ENCODE measurements at places on chromosomes 2 and 18.
A peak's percentile ranks its signal among the peaks of the same experiment; 100 is the strongest.

- no peak for DNase-seq
These were observed 17.9 kb downstream of the LDLRAD4 start for GRCh38 chr18:13236411-13236810.

GRCh38 chr2:237549643-237550415, 16.5 kb upstream of the PRLH start:
- no peak for DNase-seq

DNA sequence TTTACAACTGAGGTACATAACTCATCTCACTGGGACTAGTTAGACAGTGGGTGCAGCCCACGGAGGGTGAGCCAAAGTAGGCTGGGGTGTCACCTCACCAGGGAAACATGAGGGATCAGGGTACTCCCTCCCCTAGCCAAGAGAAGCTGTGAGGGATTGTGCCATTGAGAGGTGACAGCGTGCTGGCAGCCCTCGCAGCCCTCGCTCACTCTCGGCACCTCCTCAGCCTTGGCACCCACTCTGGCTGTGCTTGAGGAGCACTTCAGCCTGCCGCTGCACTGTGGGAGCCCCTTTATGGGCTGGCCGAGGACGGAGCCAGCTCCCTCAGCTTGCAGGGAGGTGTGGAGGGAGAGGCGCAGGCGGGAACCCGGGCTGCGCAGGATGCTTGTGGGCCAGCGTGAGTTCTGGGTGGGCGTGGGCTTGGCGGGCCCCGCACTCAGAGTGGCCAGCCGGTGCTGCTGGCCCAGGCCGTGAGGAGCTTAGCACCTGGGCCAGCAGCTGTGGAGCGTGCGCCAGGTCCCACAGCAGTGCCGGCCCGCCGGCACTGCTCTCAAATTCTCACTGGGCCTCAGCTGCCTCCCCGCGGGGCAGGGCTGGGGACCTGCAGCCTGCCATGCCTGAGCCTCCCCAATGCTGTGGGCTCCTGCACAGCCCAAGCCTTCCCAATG, 44.5 kb upstream of the FAM110C start:
- DNase-seq, result no peak

DNA sequence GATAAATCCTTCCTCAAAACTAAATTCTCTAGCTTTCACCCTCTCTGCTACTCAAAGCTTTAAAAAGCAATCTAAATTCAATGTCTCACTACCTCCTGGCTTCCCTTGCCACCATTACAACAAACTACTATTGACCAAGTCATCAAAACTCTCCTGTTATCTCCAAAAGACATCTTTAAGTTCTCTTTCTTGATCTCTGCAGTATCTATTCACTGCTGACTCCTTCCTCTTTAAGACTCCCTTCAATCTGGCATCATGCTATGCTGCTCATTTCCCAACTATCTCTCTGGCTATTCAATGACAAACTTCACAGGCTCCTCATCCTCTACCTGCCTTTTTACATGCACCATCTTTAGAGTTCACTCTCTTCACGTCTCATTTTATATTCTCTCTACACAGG, 5.9 kb downstream of the PPP3R1 start:
- DNase-seq, result no peak

- no peak for DNase-seq
These were observed 104.8 kb downstream of the ST6GAL2 start for GRCh38 chr2:106781196-106781595.

DNA sequence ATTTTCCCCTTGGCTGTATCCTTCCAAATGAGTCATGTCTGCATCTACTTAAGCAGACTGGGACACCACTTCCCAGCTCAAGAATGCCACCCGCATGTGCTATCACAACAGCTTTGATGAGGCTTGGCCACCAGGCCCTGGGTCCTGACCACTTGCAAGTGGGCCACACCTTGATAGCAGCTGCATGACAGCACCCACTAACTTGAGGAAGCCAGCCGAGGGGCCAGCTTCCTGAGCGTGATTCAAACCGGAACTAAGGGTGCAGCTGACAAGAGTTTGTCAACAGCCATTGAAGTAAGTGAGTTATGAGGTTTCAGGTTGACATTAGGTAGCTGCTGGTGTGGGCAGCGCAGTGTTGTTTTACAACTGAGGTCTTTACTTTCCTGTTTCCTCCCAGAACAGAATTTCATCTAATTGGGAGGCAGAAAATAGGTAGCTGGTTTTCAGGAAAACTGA, 54.4 kb downstream of the EPHA4 start:
- DNase-seq, result peak; percentile 54

DNA sequence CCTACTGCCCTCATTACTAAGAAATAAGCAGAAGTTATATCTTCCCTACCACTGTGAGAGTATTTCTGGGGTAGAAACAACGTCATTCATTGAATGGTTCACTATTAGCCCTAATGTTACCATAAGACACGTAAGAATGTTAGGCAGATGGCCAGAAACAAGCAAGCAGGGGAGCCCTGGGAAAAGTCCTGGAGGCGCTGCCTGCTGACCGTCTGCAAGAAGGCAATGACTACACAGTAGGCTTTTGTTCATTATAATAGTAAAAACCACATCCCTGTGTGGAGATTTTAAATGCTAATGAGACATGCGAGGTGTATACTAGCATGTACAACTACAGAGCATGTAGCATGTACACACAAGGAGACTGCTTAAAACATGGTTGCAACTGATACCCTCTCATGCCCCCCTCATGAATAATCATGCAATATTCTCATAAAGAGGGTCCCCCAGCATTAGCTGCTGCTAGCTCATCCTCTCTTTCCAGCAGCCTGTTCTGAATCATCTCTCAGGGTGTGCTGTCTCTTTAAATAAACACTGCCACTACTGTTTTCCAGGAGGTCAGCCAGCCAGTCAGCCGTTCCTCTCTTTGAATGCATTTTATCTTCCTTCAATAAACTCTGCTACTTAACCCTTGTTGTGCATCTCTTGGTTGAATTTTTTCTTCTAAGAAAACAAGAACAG, 23.6 kb downstream of the SUCLG1 start:
- DNase-seq, result no peak

DNA sequence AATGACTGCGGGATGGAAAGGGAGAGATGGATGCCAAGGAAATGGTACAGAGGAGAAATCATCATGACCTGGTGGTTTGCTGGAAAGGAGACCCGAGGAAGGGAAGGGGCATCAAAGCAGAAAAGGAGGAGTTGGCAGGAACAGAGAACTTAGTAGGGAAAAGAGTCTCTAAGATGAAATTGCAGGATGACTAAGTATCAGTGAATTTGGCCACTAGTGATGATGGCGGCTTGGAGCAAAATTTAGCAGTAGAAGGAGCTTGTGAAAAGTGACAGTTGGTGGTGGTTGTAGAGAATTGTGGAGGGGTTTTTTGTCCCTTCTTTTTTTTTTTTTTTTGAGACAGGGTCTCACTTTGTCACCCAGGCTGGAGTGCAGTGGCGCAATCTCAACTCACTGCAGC, 10.1 kb downstream of the METAP1D start:
- DNase-seq, result no peak

DNA sequence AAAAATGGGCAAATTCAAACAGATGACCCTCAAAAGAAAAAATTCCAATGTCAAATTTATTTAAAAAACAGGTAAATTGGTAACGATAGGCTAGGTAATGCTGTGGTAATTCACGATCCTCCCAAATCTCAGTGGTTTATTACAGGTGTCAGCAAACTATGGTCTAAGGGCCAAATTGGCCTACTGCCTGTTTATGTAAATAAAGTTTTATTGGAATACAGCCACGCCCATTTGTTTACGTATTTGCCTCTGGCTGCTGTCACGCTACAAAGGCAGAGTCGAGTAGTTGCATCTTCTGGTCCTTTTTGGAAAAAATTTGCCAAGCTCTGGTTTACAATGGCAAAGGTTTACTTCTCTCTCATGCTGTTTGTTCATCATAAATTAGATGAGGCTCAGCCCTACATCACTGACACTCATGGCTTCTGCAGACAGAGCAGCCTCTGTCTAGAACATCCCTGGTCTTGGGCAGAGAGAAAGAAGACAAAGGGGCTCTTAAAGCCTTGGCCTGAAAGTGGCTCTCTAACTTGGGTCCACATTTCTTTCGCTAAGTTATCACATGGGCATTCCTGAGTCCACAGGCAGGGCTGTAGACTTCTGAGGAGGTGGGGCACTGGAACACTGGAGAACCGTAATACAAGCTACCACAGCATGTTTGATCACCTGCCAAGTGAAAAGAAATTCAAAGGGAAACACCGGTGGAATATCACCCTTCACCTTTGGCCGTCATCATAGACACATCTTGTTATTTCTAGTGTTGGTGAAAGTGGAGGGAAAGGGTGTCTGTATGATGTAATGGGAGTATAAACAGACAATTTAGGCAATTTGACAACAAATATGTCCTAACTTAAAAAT, 34.8 kb downstream of the SP110 start:
- DNase-seq, result no peak

DNA sequence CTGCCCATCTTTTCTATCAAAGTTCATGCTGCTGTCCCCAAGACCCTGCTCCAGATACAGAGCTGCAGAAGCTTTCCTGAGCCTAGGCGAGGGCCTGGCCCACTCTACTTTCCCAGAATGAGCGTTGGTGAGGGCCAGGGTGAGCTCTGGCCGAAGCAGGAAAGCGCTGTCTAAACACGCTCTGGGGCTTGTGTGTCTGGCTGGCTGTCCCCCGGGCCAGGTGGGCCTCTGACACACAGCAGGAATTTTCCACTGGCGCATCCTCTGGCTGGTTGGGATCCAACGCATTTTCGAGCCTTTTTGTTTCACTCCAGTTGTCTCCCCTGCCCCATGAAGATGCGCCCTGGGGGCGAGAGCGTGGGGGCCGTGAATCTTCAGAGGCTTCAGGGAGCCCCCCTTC, 17.8 kb upstream of the KCNK3 start:
- DNase-seq, result no peak

DNA sequence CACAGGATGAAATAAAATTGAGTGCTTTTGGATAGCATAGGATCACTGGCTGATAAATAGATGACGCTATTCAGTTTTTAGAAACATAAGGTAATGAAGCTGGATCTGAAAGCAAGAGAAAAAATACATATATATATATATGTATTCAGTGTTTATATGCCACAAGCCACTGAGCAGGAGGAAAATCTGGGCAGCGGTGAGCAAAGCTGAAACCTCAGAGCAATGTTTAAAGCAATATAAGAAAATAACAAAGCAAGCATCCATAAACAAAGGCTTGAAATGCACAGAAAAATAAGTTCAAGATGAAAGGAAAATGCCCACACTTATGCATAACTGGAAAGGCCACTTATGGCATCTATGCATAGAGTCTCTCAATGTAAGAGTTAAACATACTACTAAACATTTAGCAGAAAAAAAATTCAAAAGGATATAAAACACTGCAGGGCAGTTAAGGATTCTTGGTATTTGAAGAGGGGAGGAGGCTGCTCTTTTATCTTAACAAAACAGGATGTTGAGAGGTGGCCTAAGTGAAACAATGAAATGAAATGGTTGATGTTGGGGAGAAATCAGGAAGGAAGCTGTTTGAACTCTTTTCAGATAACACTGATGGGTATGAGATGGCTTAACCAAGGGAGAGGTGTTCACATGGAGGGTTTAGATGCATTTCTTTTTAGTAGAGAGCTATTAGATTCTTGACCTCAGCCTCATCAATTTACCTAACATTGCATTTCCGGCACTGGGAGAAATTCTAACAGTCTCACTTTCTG, 129.1 kb downstream of the ARHGAP15 start:
- peak; percentile 75 for DNase-seq

GRCh38 chr2:128260239-128261138, 58.2 kb downstream of the HS6ST1 start:
- DNase-seq, result no peak

GRCh38 chr2:105919826-105920225, 175.1 kb downstream of the NCK2 start:
- DNase-seq, result peak; percentile 30

DNA sequence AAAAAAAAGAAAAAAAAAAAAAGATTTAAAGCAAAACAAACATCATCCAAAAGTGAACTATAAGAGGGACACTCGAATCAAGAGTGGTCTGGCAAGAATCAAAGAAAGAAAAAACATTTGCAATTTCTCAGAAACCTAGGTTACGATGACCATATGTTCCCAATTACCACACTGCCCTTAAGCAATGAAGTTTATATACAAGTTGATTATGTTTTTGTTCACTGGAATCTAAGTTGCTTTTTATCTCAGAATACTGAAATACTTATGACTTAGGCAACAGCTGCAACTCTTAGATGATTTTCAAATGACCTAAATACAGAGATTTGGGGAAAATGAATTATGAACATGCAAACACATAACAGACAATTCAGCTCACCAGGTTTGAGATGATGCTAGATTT, 597.1 kb upstream of the CHAC2 start:
- DNase-seq, result no peak

GRCh38 chr2:189474526-189474925, 33.3 kb downstream of the WDR75 start:
- no peak for DNase-seq

GRCh38 chr2:85541753-85542457, 2.9 kb downstream of the MAT2A start:
- DNase-seq, result no peak

- DNase-seq, result no peak
These were observed 81.3 kb upstream of the KYNU start for GRCh38 chr2:142796161-142796560.

DNA sequence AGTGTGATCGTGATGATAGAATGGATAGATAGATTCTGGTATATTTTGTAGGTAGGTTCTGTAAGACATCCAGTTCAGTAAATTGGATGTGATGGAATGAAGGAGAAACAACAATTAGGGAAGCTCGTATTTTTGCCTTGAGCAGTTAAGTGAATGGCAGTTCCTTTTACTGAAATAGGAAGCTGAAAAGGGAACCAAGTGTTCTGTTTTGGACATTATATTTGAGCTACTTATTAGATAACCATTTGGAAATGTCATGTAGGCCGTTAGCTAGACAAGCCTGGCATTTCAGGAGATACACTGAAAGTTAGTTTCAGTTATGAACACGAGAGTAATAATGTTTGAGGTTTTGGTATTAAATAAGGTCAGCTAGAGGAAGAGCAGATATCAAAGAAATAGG, 41.5 kb downstream of the MARCHF7 start:
- DNase-seq, result peak; percentile 45

- no peak for DNase-seq
These were observed 53.4 kb downstream of the LIMS1 start for GRCh38 chr2:108587621-108588020.

- DNase-seq, result no peak
These were observed 398.3 kb downstream of the GPD2 start for GRCh38 chr2:156834431-156834830.

GRCh38 chr2:221601376-221601775, 29.3 kb upstream of the EPHA4 start:
- no peak for DNase-seq

- DNase-seq, result peak; percentile 10
These were observed 186.0 kb upstream of the HDAC4 start for GRCh38 chr2:239586651-239587310.

DNA sequence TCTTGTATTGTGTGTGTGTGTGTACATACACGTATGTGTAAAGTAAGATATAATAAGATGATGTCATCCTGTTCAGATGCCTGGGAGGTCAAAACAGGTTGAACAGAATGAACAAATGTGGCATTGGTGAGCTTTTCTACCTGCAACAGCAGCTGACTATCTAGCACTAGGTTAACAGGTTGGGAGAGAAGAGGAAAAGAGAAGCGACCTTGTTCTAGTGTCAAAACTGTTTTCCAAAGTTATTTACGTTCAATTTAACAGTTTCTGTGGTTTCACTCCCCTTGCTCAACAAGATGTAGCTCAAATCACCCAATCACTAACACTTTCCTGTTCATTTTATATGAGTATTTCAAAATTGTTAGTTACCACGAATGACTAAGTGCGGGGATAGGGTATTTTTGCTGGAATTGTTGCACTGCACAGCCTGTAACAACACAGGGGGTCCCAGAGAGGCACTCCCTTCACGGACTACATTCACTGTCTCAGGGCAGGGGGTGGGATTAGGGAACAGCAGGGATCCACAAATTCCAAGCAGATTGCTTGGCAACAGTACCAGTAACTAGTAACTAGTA, 67.5 kb upstream of the DTNB start:
- DNase-seq, result peak; percentile 36

GRCh38 chr2:178473373-178473772, 5.0 kb downstream of the FKBP7 start:
- DNase-seq, result no peak

Data from hematopoietic multipotent progenitor cell (in vitro differentiated cells).